ENCODE measurements at places on chromosomes 12 and 14.

GRCh38 chr14:24315243-24315806 is 4.0 kb downstream of the LTB4R start:
- DNase-seq, result no peak

GRCh38 chr12:12477532-12477890 is 85.2 kb downstream of the DUSP16 start:
- no peak for DNase-seq

- DNase-seq, result peak; percentile 31
These were observed 62.9 kb downstream of the CCDC91 start for GRCh38 chr12:28253161-28253641.

- no peak for DNase-seq
These were observed 107.8 kb downstream of the GCH1 start for GRCh38 chr14:54794796-54795195.

DNA sequence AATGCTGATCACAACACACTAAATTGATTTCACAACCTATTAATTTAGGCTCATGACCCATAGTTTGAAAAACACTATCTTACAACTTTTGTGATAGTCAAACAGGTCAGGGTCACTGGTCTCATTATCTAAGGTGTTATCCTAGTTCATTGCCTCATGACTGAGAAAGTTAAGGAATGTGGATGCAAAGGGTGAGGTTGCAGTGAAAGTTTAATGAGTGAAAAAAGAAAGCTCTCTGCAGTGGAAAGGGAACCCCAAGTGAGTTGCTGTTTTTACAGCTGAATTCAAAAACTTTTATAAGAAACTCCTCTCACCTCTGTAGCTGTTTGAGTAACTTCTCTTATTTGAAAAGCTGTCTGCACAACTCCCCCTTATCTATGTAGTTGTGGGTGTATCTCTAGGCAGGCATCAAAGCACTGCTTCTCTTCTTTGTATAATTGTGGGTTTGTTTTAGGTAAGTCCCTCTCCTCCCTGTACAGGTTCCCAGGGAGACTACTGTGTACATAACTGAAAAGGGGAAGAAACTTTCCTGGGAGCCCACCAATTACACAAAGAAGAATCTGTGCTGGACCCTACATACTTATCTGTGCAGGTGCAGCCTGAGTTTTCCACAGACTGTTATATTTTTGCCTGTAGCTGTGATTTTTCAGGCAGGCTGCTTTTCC is 18.9 kb downstream of the DNAL1 start:
- no peak for DNase-seq

- no peak for DNase-seq
These were observed 218.8 kb upstream of the TMPO start for GRCh38 chr12:98296462-98297079.

- no peak for DNase-seq
These were observed 32.5 kb downstream of the BRMS1L start for GRCh38 chr14:35858521-35859209.

DNA sequence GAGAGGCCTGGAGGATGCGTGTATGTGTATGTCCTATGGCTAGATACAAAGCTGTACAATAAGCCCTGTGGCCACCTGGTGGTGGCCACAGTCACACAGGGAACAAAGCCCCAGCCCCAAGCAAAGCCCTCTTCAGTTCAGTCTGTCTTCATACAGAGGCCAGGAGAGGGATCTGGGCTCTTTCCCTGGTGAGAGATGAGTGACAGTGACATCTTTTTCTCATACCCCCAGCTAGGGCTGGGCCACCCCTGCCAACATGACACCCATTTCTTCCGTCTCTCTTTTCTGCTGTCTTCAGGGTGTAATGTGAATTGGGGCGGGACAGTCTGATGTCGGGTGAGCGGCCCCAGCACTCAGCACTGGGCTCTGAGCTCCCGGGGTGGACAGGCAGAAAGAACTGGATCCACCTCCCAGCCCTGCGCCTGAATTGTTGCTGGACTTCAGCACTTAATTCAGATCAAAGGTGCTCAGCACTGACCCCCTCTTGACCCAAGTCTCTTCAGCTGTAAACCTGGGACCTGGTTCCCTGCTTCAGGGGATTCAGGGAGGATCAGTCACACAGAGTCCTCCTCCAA is 59.8 kb downstream of the SERPINA3 start:
- no peak for DNase-seq

- DNase-seq, result no peak
These were observed 409.2 kb downstream of the IPO8 start for GRCh38 chr12:30286345-30286926.

DNA sequence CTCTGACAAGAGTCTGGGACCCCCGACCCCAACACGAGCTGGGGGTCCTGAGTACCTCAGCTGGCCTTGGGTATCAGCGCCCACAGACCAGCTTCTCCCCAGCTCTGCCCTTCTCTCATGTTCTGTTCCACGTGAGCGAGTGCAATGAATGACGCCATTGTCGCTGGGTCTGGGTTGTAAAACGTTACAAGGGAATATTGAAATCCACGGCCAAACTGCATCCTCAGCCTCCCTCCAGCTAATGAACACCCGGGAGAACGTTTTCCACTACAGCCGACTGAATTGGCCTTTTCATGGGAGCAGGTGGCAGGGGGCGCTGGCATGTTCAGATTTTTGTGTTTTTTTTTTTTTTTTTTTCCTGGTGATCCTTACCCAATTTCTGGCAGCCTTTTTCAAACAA is 34.7 kb downstream of the TBX5 start:
- DNase-seq, result no peak

DNA sequence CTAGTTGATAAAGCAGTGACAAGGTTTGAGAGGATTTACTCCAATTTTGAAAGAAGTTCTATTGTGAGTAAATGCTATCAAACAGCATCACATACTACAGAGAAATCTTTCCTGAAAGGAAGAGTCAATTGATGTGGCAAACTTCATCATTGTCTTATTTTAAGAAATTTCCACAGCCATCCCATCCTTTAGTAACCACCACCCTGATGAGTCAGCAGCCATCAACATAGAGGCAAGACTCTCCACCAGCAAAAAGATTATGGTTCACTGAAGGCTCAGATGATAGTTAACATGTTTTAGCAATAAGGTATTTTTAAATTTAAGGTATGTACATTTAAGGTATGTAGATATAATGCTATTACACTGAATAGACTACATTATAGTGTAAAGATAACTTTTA is 122.1 kb upstream of the ARHGAP5 start:
- no peak for DNase-seq

DNA sequence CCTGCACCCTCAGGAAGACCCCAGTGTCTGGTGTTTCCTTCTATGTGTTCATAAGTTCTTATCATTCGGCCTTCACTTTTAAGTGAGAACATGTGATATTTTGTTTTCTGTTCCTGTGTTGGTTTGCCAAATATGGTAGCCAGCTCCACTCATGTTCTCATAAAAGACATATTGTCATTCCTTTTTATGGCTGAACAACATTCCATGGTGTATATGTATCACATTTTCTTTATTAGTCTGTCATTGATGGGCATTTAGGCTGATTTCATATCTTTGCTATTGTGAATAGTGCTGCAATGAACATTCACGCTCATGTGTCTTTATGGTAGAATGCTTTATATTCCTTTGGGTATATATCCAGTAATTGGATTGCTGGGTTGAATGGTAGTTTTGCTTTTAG is 645.1 kb downstream of the SLC16A7 start:
- no peak for DNase-seq

- DNase-seq, result no peak
These were observed 162.9 kb upstream of the PRMT8 start for GRCh38 chr12:3328081-3328480.

DNA sequence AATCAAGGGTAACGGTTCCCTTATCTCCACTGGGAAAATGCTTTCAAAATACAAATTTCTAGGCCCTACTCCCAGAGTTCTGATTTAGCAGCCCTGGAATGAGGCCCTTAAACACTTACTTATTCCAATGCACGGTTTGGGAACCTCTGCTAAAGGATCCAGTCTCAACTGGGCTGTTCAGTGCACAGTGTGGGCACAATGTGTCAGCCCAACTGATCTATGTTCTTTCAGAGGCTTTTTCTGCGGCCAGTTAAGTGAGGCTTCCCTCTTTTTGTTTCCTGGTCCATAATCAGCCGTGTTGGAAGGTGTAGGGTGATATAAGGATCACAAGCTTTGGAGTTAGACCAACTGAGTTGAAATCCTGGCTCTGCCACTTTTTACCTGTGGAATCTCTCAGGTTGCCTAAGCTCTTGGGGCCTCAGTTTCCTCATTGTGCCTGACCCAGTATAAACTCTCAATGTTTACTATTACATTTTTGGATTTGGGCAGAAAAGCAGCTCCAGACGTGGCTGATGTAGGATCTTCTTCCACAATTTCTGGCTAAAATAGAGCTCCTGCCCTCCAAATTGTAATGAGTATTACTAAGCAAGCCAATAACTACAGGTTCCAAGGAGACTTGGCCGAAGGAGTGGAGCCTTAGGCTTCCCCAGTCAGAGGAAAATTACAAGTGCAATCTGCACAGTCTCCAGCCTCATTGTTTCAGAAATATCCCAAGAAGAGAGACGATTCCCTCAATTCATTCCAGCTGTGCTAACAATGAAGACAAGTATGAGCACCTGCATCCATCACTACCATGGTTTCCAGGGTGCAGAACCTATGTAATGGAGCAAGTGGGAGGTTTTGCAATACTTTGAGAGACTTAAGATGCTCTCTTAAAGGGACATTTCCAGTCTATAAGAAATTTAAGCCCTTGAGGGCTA is 2.3 kb upstream of the ANGEL1 start:
- DNase-seq, result no peak

- no peak for DNase-seq
These were observed 78.5 kb downstream of the VCPKMT start for GRCh38 chr14:50037852-50038251.

GRCh38 chr14:52166822-52167221 is 98.0 kb upstream of the NID2 start:
- DNase-seq, result no peak

Measured in GM12864 (cell line).